ENCODE measurements at places on chromosomes 7 and 10. TPM values are rescaled to one million over a fixed set of nuclear protein-coding genes. Genes with fewer than 3 reads are reported as not detected.

SLC29A3 gene
- 0.89 TPM for total RNA-seq

TLX1 gene
- not detected for total RNA-seq

PPIF gene
- total RNA-seq: 27.3 TPM

MGMT gene
- 15.1 TPM for total RNA-seq

HNRNPF gene
- total RNA-seq: 219 TPM

ATRNL1 gene
- 0.97 TPM for total RNA-seq

MLXIPL gene
- not detected for total RNA-seq

DPY19L1 gene
- total RNA-seq: 52.0 TPM

PALD1 gene
- total RNA-seq: 0.14 TPM

LHFPL3 gene
- total RNA-seq: not detected

PAX4 gene
- not detected for total RNA-seq

IDE gene
- total RNA-seq: 40.2 TPM

CHST3 gene
- 35.0 TPM for total RNA-seq

TTYH3 gene
- total RNA-seq: 114 TPM

SLC16A12 gene
- total RNA-seq: not detected

CTNNA3 gene
- total RNA-seq: under 0.01 TPM

HOXA1 gene
- 1.2 TPM for total RNA-seq

SH2D4B gene
- total RNA-seq: not detected

MBL2 gene
- not detected for total RNA-seq

HOXA11 gene
- 13.2 TPM for total RNA-seq

TMEM196 gene
- not detected for total RNA-seq

CELF2 gene
- total RNA-seq: 5.1 TPM

MPP7 gene
- total RNA-seq: 0.59 TPM

TMEM26 gene
- total RNA-seq: 0.28 TPM

LRRC18 gene
- not detected for total RNA-seq

AQP1 gene
- total RNA-seq: 19.5 TPM

ENO4 gene
- 0.05 TPM for total RNA-seq

GRID1 gene
- total RNA-seq: 0.09 TPM

ZNF425 gene
- total RNA-seq: 4.5 TPM

ANKRD61 gene
- not detected for total RNA-seq

OR2A7 gene
- not detected for total RNA-seq

EPHB6 gene
- total RNA-seq: 2.6 TPM

MPLKIP gene
- 11.3 TPM for total RNA-seq

SDK1 gene
- total RNA-seq: 0.46 TPM

FAM25C gene
- total RNA-seq: not detected

OR6B1 gene
- not detected for total RNA-seq

SCIN gene
- 6.2 TPM for total RNA-seq

LIPN gene
- not detected for total RNA-seq

ING3 gene
- 10.2 TPM for total RNA-seq

FAM131B gene
- 4.0 TPM for total RNA-seq

FEZF1 gene
- not detected for total RNA-seq

ERVW-1 gene
- total RNA-seq: not detected

Data from smooth muscle cell of the umbilical artery (primary cell).